ENCODE measurements at places on chromosomes 6 and 20.

DNA sequence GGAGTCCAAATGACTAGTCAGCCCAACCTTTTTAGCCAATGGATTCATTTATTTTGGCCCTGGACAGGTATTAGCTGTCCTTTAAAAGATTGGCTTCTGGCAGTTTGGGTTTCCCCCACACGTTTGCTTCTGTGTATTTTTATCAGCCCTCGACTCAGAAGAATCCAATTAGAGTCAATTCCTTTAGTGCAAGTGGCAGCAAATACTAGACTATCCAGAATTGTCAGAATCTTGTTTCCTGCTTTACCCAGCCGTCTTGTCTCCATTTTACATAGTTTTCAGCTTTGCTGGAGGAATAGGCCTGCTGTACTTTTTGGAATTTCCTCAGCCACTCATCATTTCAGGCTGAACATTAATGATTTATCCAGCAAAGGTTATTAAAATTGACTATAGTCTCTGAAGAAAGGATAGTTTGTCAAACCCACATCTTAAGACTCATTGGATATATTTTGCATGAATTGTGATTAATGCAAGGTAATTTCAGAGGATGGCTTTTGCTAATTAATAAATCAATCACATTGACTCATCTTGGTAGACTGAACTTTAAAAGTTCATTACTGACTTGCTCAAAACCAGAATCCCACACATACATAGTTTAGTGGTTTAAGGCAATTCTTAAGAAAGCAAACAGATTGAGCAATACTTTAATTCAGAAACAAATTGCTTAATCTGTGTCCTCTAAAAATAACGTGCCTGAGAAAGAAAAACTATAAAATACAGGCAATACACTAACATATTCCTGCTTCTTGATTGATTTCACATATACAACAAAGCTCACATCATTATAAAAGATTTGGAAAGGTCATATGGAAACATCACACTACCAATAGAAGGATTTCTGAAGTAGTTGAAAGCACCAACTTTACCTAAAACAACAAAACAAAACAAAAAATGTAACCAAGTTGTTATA, 62.9 kb upstream of the ZNF217 start:
- DNase-seq = no peak

- DNase-seq = no peak
These were observed 368.5 kb upstream of the SPTLC3 start for GRCh38 chr20:12640251-12640650.

DNA sequence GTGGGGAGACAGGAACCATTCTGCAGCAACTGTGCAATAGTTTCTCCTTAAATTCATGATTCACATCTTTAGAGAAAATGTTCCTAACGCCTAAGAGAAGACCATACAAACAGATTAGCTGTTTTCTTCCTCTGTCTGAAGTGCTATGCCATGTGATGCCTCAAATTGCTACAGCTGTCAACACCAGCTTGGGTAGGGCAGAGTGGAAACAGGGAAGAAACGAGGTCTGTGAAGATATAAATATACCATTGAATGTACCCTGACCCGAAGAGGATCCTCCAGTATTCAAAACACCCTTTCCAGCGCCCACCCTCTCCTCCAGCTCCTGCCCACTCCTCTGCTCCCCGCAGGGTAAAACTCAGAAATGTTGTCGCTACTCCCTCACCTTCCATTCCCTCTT, 40.3 kb upstream of the PRND start:
- DNase-seq = no peak

DNA sequence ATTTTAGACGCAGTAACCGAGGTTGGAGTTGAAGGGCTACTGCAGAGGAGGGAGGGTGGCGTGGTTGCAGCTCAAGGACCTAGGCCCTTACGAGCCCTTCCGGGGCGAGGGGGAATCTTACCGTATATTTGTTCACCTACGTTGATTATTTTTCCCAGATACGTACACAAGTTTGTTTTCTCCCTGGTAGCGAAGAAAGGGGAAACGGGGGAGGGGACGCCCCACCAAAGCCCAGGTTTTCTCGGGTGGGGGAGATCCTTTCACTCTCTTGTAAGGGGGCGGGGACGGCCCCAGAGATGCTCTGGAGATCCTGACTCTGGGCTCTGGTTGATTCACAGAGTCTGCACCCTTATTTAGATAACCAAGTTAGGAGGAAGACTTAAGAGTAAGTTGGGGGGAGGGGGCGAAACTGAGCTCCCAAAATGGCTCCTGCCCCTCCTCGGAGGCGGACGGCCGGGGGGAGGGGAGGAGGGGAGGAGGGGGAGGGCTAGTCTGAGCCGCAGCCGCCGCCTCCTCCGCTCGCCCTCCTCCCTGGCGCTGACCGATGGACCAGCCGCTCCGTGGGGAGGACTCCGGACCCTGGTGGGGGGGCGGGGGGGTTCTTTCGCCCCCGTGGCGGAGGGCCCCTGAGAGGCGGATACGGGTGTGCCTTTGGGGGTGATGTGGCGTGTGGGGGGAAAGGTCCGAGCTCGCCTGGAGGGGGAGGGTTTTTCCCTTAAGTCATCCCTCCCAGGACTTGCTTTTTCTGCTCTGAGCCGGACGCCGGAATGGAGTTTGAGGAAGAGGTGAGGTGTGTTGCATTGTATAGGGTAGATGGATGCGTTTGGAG, 2.2 kb downstream of the BRD2 start:
- DNase-seq = peak; percentile 93

Data from activated naive CD4-positive, alpha-beta T cell treated with anti-CD3 and anti-CD28 coated beads for 36 hours (primary cell).